Endothelial cell (in vitro differentiated cells): ENCODE measurements at places on chromosomes 13 and 19.

DNA sequence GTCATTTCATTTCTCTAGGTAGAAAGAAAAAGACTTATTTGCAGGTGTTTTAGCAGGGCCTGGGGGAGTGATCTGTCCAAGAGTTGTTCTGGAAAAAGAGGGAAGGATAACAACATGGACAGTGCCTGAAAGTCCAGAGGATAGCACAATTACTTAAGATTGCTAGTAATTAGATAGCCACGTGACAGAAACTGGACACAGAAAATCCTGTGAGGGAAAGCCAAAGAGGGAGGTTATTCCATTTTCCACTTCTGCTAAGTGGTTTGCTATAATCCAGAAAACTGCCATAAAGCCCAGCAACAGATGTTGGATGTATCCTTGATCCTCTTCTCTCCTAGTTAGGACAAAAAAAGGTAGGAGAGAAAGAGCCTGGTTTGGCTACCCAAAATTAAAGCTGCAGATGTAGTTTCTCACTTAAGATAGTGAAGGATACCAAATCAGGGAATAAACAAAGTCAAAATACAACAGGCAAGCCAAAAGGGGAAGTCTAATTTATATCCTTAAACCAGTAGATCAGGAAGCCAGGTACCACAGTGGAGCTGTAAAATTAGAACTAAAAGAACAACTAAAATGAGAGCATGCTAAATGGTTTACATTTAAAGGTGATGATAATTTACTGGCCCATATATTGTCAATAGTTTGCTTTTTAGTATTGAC lies 140.2 kb downstream of the VWA8 start:
- H3K27ac ChIP-seq, result peak overlapping the region; percentile 68
- no peak for DNase-seq
- peaks cover 5% of the 10 kb centered on the region for H3K36me3 ChIP-seq
- H3K27me3 ChIP-seq, result no peaks in the 10 kb centered on the region
- no peak overlapping the region for H3K4me3 ChIP-seq

- H3K4me1 ChIP-seq, result peaks cover 22% of the 10 kb centered on the region
- H3K4me3 ChIP-seq, result peak within 1 kb of the TSS; percentile 98
Observed at GRCh38 chr19:49817964-49818648, at the start of gene MED25. TSS of gene MED25 (plus strand) at chr19:49818289. CDS start at chr19:49818342, 53 bp downstream.

DNA sequence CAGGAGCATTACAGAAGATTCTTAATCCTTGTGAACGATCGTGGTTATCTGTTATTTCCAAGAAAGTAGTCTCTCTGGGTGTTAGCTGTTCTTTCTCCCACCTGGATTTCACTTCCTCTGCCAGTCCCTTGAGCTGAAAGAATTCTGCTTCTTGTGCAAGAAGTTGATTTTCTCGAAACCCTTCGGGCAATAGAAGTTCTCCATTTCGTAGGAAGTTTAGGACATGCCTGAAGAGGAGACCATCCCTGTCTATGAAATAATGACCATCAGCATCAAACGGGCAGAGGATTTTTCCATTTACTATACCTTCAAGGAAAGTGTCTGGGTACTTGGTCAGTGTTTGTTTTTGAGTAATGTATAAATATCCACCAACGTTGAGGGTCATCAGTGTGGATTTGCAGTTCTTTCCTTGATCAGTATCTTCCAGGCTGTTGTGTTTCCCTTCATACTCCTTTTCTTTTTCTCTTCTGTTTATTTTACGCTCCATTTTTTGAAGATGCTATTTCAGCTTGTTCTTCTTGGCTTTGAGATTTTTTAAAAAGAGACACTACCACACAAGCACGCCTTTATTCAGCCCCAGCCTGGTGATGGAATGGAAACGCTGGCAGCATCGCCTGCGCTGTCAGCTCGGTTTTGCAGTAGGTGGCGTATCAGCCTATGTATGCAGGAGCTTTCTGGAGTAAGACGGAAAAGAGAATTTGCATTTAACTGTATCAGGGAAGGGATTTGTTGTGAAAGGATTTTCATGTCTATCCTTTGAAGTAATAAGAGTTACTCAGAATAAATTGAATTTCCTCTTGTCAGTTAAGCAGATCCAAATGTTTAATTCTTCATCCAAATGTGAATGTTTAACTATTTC lies 6.5 kb downstream of the KCTD4 start:
- no peaks in the 10 kb centered on the region for H3K36me3 ChIP-seq
- H3K27me3 ChIP-seq, result no peaks in the 10 kb centered on the region
- peaks cover 22% of the 10 kb centered on the region for H3K4me1 ChIP-seq
- H3K27ac ChIP-seq, result no peak overlapping the region

GRCh38 chr19:17665058-17665457 lies 23.1 kb downstream of the UNC13A start:
- no peaks in the 10 kb centered on the region for H3K36me3 ChIP-seq
- H3K4me1 ChIP-seq, result no peaks in the 10 kb centered on the region
- peaks cover 6% of the 10 kb centered on the region for H3K27me3 ChIP-seq
- no peak overlapping the region for H3K4me3 ChIP-seq

DNA sequence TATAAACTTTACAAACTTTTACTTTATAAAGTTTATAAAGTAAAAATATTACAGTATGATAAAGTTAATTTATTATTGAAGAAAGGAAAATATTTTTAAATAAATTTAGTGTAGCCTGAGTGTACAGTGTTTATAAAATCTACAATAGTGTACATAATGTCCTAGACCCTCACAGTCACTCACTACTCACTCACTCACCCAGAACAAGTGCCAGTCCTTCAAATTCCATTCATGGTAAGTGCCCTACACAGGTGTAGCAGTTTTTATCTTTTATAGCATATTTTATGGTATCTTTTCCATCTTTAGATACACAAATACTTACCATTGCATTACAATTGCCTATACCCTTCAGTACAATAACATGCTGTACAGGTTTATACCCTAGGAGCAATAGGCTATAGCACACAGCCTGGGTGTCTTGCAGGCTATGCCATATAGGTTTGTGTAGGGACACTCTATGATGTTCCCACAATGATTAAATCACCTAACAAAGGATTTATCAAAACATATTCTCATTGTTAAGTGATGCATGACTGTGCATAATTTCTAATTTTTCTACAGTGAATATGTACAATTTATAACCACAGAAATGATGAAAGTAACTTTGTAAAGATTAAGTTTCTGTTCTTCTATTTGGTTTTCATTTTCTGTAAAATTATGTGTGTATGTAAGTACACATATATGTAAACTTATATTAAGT lies 98.0 kb downstream of the SPRY2 start:
- no peaks in the 10 kb centered on the region for H3K36me3 ChIP-seq
- no peak overlapping the region for H3K4me3 ChIP-seq
- no peak for DNase-seq
- no peaks in the 10 kb centered on the region for H3K4me1 ChIP-seq

- H3K4me1 ChIP-seq, result peaks cover 4% of the 10 kb centered on the region
- H3K36me3 ChIP-seq, result no peaks in the 10 kb centered on the region
- H3K4me3 ChIP-seq, result no peak overlapping the region
- H3K27me3 ChIP-seq, result no peaks in the 10 kb centered on the region
- no peak for DNase-seq
Observed at GRCh38 chr13:100387416-100387815, 201.2 kb downstream of the GGACT start.

- peaks cover 5% of the 10 kb centered on the region for H3K36me3 ChIP-seq
- H3K4me3 ChIP-seq, result no peak overlapping the region
- peaks cover 1% of the 10 kb centered on the region for H3K27me3 ChIP-seq
- no peak for DNase-seq
- H3K4me1 ChIP-seq, result peaks cover 8% of the 10 kb centered on the region
- no peak overlapping the region for H3K27ac ChIP-seq
Observed at GRCh38 chr13:73168226-73168952, 109.6 kb downstream of the KLF5 start.

DNA sequence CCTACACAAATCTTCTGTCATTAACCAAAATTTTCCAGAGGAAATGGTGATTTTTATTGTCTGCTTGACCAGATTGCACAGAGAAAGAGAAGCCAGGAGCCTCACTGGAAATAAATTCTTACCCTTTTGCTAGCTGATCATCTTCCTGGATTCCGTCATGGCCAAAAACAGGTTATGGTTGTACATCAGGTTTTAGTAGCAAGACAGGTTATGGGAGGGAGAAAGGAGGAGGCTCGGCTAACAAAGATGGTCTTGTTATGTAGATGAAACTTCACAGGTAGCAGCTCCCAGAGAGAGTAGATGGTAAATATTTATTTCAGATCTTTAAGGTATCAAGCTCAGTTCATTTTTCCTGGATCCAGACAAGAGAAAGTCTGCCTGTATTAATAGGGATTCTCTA lies 19.7 kb upstream of the CEACAM3 start:
- DNase-seq, result no peak
- no peaks in the 10 kb centered on the region for H3K27me3 ChIP-seq
- no peaks in the 10 kb centered on the region for H3K36me3 ChIP-seq
- H3K27ac ChIP-seq, result no peak overlapping the region

GRCh38 chr19:5643060-5643459 lies 20.2 kb downstream of the SAFB start:
- H3K27me3 ChIP-seq, result peaks cover 2% of the 10 kb centered on the region
- no peaks in the 10 kb centered on the region for H3K4me1 ChIP-seq
- peaks cover 49% of the 10 kb centered on the region for H3K36me3 ChIP-seq
- DNase-seq, result no peak
- H3K27ac ChIP-seq, result no peak overlapping the region

DNA sequence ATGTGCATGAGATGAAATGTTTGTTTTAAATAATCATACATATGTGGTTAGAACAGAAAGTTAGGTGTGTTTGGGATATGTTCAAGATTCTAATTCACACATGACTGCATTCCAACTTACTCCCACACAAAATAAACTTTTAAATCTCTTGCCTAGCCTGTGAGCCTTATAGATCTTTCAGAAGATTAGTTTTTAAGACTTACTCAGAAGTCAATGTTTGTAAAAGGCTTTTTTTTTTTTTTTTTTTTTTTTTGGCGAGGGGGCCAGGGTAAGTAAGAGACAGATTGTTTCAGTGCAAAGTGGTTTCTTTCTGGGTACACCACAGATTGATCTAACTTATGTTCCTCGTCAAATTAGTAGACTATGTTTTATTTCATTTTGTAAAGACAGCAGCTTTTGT lies 39.1 kb downstream of the GPR180 start:
- no peak overlapping the region for H3K4me3 ChIP-seq
- peaks cover 3% of the 10 kb centered on the region for H3K36me3 ChIP-seq
- H3K27me3 ChIP-seq, result no peaks in the 10 kb centered on the region

DNA sequence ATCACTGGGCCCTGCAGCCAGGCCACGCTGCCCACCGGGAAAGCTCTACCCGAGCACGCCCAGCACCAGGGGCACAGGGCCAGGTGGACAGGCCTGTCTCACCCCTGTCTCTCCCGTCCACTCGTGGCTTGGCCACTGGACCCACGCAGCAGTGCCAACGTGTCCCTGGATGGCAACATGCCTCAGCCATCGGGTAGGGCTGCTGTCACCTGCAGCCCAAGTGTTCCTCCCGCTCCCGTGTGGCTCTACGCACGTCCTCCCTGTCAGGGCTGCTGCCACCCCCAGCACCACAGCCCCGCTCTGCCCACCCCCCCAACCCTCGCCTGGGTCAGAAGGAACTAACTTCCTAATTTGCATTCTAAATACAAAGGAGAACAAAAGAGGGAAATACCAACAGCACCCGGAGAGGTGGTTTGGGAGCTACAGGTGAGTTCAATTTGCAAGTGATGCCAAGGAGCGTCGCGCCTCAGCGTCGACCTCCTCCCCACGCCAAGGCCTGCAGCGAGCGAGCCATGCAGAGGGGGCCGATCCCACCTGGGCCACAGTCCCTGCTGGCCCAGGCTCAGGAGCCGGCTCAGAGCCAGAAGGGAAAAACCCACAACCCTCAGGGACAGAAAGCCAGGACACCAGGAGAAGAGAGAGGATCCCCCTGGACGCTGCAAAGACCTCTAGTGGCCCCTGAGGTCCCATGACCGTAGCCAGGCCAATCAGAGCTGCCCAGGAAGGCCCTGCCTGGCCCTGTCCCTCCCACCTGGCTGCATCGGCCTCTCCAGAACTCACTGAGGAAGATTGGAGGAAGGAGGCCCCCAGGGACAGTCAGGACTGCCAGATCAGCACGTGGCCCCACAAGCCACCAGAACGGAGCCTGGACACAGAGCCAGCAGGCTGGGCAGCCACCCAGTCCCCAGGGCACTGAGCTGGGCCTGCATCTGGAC lies 128.4 kb upstream of the SPACA7 start:
- no peak overlapping the region for H3K27ac ChIP-seq
- H3K4me1 ChIP-seq, result no peaks in the 10 kb centered on the region
- H3K27me3 ChIP-seq, result peaks cover 3% of the 10 kb centered on the region

DNA sequence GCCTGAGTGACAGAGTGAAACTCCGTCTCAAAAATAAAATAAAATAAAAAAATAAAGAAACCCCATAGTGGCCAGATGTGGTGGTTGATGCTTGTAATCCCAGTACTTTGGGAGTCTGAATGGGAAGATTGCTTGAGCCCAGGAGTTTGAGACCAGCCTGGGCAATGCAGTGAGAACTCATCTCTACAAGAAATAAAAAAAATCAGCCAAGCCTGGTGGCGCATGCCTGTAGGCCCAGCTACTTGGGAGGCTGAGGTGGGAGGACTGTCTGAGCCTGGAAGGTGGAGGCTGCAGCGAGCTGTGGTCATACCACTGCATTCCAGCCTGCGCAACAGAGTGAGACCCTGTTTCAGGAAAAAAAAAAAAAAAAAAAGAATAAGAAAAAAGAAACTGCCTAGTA lies 53.8 kb downstream of the ZNF627 start:
- no peak for DNase-seq
- H3K4me1 ChIP-seq, result no peaks in the 10 kb centered on the region
- peaks cover 44% of the 10 kb centered on the region for H3K36me3 ChIP-seq
- no peak overlapping the region for H3K27ac ChIP-seq

GRCh38 chr13:60120617-60121336 lies 43.0 kb downstream of the DIAPH3 start:
- no peak overlapping the region for H3K27ac ChIP-seq
- DNase-seq, result no peak
- H3K4me3 ChIP-seq, result no peak overlapping the region

- no peak overlapping the region for H3K27ac ChIP-seq
- H3K4me1 ChIP-seq, result peaks cover 4% of the 10 kb centered on the region
- H3K4me3 ChIP-seq, result no peak overlapping the region
Observed at GRCh38 chr19:14544977-14545715, 15.8 kb downstream of the TECR start.

DNA sequence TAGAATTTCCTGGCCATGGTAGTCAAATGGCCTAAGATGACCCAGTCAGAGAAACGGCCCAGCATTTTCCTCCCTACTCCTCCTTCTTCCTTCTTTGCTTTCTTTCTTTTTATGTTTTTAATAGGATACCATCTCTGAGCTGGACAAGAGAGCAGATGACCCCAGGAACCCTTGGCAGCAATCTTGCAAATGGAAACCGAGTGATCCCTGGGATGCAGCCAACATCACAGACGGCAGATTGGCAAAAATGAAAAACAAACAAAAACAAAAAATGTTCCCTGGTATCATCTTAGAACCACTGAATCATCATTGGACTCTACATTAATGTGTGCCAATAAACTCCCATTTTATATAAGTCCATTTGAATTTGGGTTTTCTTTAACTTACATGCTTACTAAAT lies 424.4 kb downstream of the FGF14 start:
- DNase-seq, result no peak
- no peaks in the 10 kb centered on the region for H3K36me3 ChIP-seq
- H3K4me1 ChIP-seq, result no peaks in the 10 kb centered on the region
- no peak overlapping the region for H3K4me3 ChIP-seq
- no peak overlapping the region for H3K27ac ChIP-seq
